Left renal pelvis (tissue), 4 donors: ENCODE measurements at places on chromosomes 12 and 14.

DNA sequence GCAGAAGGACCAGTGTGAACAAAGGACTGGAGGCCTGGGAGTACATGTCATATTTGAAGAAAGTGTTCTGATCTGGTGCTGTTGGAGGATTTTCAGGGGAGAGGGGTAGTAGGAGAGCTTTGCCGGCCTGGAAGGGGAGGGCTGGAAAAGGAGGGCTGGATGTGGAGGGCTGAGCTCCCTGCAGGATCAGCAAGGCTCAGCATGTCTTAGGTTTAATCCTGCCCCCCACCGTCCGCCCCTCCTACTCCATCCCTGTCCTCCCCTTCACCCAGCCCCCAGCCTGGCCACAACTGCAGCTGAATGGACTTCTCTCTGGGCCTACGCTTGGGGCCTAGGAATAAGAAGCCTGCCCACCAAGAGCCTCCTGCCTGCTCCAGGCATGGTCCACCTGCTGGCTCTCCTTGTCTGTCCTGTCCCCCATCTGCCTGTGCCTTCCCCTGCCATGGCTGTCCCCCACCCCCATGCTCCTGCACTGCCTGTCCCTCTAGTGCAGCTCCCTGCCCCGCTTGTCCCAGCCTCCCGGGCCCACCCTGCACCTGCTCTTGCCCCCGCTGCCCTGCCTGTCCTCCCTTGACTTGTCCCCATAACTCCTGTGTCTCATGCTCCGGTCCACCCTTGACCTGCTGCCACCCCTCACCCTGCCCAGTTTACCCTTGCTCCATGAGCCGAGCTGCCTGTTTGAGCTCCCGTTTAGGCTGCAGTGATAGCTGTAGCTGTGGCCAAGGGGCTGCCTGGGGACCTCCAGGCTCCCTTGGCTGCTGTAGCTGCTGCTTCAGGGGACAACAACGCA is 9.8 kb upstream of the RARG start:
- DNase-seq = no peak

DNA sequence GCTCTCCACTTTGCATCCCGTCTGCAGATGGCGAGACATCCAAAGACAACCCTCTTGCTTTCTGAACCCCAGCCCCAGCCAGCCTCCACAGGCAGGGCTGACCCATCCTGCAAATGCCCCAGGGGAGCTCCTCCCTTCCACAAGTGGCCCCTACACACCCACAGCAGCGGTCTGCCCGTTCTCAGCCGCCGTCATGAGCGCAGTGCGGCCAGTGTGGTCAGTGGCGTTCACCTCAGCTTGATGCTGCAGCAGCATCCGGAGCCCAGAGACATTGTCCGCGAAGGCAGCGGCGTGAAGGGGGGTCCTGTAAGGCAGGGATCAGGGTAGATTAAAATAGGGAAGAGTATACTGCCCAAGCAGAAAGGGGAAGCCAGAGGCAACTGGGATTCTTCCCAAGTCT is 13.7 kb downstream of the ANKRD52 start:
- no peak for DNase-seq

GRCh38 chr12:82818271-82819035 is 131.7 kb downstream of the TMTC2 start:
- no peak for DNase-seq

GRCh38 chr12:71591601-71592000 is 72.0 kb downstream of the ZFC3H1 start:
- DNase-seq = no peak

DNA sequence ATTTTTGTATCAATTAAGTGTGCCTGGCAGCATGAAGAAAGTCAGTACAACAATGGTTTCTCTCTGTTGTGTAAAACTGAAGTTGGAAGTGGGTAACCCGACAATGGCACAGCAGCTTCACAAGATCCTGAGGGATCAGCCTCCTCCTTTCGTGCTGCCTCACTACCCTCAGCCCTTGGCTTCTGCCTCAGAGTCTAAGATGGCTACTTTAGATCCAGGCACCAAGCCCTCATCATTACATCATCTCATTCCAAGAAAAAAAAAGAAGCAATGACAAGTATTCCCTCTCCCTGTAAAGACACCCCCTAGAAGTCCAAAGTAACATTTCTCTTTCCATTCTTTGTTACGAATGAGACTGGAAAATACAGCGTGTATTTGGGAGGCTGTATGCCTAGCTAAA is 92.6 kb downstream of the DNAI7 start:
- no peak for DNase-seq
